ENCODE measurements at places on chromosomes 12 and 14. TPM values are rescaled to one million over a fixed set of nuclear protein-coding genes. Genes with fewer than 3 reads are reported as not detected.

DNA sequence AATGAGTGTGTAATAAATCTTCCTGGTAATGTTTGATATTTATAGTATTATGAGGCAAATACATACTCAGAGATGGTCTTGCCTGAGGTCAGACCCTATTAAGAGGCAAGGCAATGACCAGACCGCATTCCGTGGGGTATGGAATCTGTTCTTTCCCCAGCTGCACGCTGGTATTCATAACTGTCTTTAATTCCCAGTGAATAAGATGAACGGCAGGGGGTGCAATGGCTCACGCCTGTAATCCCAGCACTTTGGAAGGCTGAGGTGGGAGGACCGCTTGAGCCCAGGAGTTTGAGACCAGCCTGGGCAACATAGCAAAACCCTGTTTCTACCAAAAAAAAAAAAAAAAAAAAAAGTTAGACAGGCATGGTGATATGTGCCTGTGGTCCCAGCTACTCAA is 44.6 kb downstream of the ERO1A start:
- DNase-seq = no peak

DNA sequence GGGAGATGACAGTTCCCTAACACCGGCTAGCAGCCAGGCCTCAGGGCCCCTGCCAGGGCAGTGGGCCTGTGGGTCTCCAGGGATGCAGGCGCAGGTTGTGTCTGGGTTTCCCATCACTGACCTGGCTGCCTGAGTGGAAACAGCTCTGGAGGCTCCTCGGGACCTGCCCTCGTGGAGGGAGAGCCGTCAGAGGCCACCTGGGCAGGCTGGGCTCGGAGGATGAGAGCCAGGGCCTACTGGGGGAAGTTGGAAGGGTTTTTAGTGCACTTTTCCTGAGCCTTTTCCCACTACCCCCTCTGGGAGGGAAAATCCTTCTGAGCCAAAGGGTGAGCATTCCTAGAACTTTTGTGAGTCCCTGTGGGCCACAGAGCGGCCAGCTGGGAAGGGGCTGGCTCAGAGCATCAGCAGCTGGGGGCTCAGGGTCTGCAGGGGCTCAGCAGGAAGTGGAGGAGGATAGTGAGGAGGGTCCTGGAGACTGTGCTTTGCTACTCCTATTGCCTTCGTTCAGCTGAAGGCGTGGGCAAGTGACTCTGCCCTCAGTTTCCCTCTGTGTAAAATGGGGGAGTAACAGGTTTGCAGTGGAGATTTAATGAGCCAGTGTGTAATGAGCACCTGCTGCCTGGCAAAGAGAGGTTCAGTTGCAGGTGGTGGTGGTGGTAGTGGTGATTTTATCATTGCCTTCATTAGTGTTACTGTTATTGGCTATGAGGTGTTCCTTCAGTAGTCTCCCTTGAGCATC is 1.8 kb downstream of the SH2B3 start:
- no peak for DNase-seq

DNA sequence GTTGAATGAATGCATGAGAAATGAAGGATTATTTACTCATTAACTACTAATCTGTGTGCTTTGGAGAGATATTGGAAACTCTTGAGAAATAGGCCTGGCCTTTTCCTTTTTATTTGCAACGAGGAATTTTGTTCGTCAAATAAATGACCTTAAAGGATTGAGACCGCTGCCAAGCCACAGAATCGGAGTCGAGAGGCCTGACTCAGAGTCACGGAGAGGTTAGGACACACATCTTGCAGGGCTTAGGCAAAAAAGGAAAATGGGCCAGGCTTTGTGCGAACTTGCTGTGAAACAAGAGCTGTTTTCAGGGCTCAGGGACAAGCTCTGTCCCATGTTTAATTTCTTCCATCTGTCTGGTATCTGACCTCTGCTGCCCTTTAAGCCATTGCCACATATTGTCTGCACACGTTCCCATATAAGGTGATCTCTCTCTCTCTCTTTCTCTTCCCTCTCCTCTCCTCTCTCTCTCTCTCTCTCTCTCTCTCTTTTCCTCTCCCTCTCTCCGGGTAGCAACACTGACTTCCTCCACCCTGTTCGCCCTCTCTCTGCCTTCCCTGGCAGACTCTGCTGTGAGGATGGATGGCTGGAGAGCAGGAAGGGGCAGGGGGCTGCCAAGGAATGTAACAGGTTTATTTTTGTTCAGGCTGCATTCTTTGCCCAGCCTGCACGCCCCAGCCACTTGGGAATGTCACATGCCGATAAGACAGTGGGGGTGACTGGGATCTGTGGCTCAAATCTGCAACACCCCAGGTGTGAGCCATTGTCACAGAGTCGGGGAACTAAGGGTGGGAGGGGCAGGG is 14.9 kb upstream of the IFT81 start:
- DNase-seq = peak; percentile 59

DNA sequence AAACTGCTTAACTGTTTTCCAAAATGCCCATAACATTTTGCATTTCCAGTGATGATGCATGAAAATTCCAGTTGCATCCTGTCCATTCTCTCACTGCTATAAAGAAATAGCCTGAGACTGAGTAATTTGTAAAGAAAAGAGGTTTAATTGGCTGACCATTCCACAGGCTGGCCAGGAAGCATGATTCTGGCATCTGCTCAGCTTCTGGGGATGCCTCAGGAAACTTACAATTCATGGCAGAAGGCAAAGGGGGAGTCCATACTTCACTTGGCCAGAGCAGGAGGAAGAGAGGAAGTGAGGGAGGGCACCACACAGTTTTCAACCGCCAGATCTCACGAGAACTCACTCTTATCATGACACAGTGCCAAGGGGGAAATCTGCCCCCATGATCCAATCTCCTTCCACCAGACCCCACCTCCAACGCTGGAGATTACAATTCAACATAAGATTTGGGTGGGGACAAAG is 18.2 kb upstream of the CLEC2D start:
- no peak for DNase-seq

Gene TMEM233
- polyA plus RNA-seq = 0.51 TPM

Measured in large intestine (tissue), 12 donors.